ENCODE measurements at places on chromosomes 12 and 14. TPM values are rescaled to one million over a fixed set of nuclear protein-coding genes. Genes with fewer than 3 reads are reported as not detected.

Gene KRT72
- not detected for total RNA-seq

Gene SOAT2
- total RNA-seq: not detected

GRCh38 chr14:74392616-74393570, 33.1 kb downstream of the SYNDIG1L start:
- H3K27me3 ChIP-seq: no peaks in the 10 kb centered on the region
- DNase-seq: no peak
- no peak overlapping the region for H3K4me3 ChIP-seq
- H3K27ac ChIP-seq: no peak overlapping the region

- H3K36me3 ChIP-seq: no peaks in the 10 kb centered on the region
- peak overlapping the region; percentile 18 for H3K27ac ChIP-seq
- DNase-seq: no peak
- H3K4me3 ChIP-seq: no peak overlapping the region
- no peaks in the 10 kb centered on the region for H3K4me1 ChIP-seq
These were observed 306.7 kb upstream of the E2F7 start for GRCh38 chr12:77372026-77372425.

- DNase-seq: no peak
- no peaks in the 10 kb centered on the region for H3K36me3 ChIP-seq
- no peaks in the 10 kb centered on the region for H3K4me1 ChIP-seq
- H3K27me3 ChIP-seq: no peaks in the 10 kb centered on the region
- no peak overlapping the region for H3K27ac ChIP-seq
These were observed 233.4 kb downstream of the BMP4 start for GRCh38 chr14:53723221-53723620.

GRCh38 chr14:44981198-44981597, 19.2 kb downstream of the TOGARAM1 start:
- no peak for DNase-seq
- no peaks in the 10 kb centered on the region for H3K36me3 ChIP-seq
- no peaks in the 10 kb centered on the region for H3K4me1 ChIP-seq
- H3K27me3 ChIP-seq: no peaks in the 10 kb centered on the region
- H3K27ac ChIP-seq: no peak overlapping the region

DNA sequence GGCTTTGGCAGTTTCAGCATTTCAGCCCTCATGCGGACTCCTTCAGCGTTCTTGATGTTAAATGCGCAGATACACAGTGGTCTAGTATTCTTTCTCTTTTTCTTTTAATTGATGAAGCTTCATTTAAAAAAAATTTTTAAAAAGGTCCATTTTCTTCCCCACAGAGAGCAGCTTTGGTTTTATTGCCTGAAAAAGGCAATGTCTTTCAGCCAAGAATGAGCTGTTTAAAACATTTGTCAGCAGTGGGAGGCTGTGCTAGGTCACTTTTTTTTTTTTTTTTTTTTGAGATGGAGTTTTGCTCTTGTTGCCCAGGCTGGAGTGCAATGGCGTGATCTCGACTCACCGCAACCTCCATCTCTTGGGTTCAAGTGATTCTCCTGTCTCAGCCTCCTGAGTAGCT, 13.5 kb downstream of the KMT5A start:
- peaks cover 11% of the 10 kb centered on the region for H3K36me3 ChIP-seq
- H3K27me3 ChIP-seq: no peaks in the 10 kb centered on the region
- H3K27ac ChIP-seq: peak overlapping the region; percentile 20
- DNase-seq: no peak
- H3K4me1 ChIP-seq: no peaks in the 10 kb centered on the region

GRCh38 chr12:48999371-49000131, at the start of gene DDN:
TSS of gene DDN (minus strand) at chr12:48999375. CDS start at chr12:48999287, 88 bp downstream.
- H3K4me1 ChIP-seq: peaks cover 27% of the 10 kb centered on the region
- H3K4me3 ChIP-seq: peak within 1 kb of the TSS; percentile 45
- no peak within 1 kb of the TSS for H3K27ac ChIP-seq
- H3K36me3 ChIP-seq: no peaks in the 10 kb centered on the region

- H3K36me3 ChIP-seq: no peaks in the 10 kb centered on the region
- no peak overlapping the region for H3K27ac ChIP-seq
- H3K27me3 ChIP-seq: no peaks in the 10 kb centered on the region
- no peak overlapping the region for H3K4me3 ChIP-seq
- DNase-seq: no peak
- H3K4me1 ChIP-seq: no peaks in the 10 kb centered on the region
These were observed 41.9 kb downstream of the EID3 start for GRCh38 chr12:104345234-104346066.

GRCh38 chr14:47438650-47439140, 236.7 kb downstream of the MDGA2 start:
- no peak for DNase-seq
- no peaks in the 10 kb centered on the region for H3K4me1 ChIP-seq

GRCh38 chr12:10741845-10742244, 18.7 kb upstream of the YBX3 start:
- H3K27me3 ChIP-seq: no peaks in the 10 kb centered on the region
- H3K36me3 ChIP-seq: no peaks in the 10 kb centered on the region
- no peak overlapping the region for H3K27ac ChIP-seq
- DNase-seq: no peak

GRCh38 chr14:76958980-76959710, 69.4 kb downstream of the IRF2BPL start:
- H3K4me1 ChIP-seq: peaks cover 9% of the 10 kb centered on the region
- no peak overlapping the region for H3K4me3 ChIP-seq
- peak overlapping the region; percentile 9 for H3K27ac ChIP-seq
- H3K36me3 ChIP-seq: no peaks in the 10 kb centered on the region

DNA sequence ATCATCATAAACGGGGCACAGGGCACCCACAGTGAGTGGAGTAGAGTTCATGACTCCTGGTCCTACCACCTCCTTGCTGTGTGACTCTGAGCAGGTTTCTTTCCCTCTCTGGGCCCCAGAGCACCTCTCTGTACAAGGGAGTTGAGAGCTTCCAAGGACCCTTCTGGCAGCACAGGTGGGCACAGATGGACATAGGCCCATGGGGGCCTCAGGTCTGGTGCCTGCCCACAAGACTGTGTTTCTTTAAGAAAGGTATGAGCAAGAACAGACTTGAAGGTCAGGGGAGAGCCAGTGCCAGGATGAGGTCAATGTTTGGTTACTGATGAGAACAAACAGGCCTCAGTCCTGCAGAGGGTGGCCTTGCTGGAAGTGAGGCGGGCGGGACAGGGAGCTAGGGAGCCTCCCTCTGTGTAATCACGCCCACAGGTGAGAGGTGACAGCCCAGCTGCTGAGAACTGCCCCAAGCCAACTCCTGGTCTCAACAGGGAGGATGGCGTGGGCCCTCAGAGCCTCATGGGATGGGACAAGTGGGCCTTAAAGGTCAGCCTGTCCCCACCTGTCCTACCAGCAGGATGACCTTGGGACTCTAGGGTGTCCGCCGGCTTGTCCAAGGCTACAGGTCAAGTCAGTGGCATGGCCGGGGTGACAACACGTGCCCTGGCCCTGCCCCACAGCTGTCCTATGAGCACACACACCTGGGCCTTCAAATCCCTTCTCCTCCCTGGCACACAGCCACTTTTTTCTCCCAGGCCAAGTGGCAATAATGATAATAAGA, 49.1 kb downstream of the CCDC85C start:
- H3K4me3 ChIP-seq: no peak overlapping the region
- H3K27ac ChIP-seq: peak overlapping the region; percentile 40
- no peaks in the 10 kb centered on the region for H3K4me1 ChIP-seq
- no peak for DNase-seq
- no peaks in the 10 kb centered on the region for H3K27me3 ChIP-seq

- H3K36me3 ChIP-seq: no peaks in the 10 kb centered on the region
- H3K4me3 ChIP-seq: no peak overlapping the region
- peak overlapping the region; percentile 27 for H3K27ac ChIP-seq
- H3K4me1 ChIP-seq: peaks cover 4% of the 10 kb centered on the region
- no peak for DNase-seq
These were observed 31.4 kb downstream of the VWF start for GRCh38 chr12:6092784-6093722.

Measured in colonic mucosa (tissue), 4 donors.